ENCODE measurements at places on chromosomes 7 and 10.

- no peak for DNase-seq
Measured at GRCh38 chr10:103916254-103916653, 1.7 kb downstream of the STN1 start.

DNA sequence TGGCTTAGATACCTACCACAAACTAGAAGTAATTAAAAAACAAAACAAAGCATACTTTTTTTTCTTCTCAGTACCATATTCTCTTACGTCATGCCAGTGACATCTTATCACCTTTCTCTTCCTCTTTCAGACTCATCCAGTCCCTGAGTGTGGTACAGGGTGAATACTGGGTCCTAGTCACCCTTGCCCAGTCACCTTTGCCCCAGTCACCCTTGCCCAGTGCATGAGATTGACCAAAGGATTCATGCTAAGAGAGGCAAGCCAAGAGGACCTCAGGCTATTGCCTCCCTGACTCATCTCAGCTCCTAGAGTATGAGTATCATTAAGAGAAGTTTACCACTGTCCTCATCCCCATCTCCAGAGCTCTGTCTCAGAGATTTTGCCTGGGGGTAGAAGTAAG lies 10.0 kb upstream of the TSPAN12 start:
- no peak for DNase-seq

- DNase-seq = no peak
Measured at GRCh38 chr10:45135443-45136198, 134.9 kb downstream of the ZNF22 start.

- no peak for DNase-seq
Measured at GRCh38 chr7:85135977-85136376, 50.9 kb downstream of the SEMA3D start.

DNA sequence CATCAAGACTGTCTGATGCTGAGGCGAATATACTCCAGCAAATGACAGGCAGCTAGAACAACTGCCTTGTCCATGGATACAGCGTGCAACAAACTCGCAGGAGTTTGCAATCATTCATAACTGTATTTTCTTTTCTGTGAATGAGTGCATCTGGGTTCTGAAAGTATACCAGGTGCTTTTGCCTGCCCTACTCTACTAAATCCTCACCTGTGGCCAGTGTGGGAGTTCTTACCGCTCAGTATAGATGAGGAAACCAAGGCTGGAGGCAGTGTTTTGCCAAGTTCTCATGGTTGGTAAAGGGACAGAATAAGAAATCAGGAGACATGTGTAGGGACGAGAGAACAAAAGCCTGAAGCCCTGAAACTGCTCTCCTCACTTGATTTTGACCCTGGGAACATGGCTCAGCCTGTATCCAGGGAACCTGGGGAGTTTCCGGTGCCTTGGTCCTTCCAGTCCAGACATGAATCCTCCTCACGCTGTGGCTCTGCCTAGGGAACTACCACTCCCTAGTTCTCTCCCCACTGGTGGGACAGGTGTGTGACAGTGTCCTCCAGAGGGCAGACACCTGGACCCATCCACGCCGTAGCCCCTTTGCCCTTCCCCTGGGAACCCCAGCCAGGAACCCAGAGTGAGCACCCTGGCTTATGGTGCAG lies 142.0 kb downstream of the CDH23 start:
- no peak for DNase-seq

- no peak for DNase-seq
Measured at GRCh38 chr10:117876210-117876609, 170.5 kb downstream of the RAB11FIP2 start.
